T-helper 1 cell (primary cell): ENCODE measurements at places on chromosomes 12 and 14.

DNA sequence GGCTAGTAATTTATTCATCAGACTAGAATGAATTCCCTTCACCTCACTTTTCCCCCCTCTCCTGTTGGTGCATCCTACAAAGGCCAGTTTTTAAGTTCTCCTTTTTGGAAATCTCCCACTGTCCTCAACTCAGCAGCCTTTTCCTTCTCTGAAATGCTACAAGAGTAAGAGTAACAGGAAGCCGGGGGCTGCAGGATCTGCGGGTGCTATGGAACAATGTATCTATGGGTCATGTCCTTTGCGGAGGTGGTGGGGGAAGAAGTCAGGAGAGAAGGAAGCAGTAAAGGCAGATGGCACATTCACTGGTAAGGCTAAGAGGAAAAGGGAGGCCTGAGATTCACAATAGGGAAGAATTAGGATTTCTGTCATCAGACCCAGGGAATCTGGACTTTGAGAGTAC lies 22.2 kb upstream of the TESC start:
- no peak for DNase-seq

GRCh38 chr12:3988519-3989217 lies 115.5 kb upstream of the PARP11 start:
- DNase-seq: no peak

DNA sequence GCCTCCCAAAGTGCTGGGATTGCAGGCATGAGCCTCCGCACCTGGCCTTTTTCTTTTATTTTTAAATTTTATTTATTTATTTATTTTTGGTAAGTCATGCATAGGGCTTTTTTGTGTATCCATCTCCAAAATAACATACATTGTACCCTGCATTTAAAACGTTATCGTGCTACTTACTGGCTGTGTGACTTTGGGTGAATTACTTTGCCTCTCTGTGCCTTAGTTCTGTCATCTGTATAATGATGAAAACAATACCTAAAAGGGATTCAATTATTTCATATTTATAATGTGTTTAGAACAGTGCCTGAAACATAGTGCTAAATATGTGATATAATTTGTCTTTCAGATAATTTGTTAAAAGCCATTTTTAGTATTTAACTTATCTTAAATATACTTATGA lies 19.6 kb downstream of the ZCRB1 start:
- no peak for DNase-seq

- DNase-seq: no peak
Observed at GRCh38 chr12:75781532-75782046, 250.0 kb downstream of the PHLDA1 start.

GRCh38 chr12:95522692-95523091 lies 28.6 kb downstream of the USP44 start:
- no peak for DNase-seq

DNA sequence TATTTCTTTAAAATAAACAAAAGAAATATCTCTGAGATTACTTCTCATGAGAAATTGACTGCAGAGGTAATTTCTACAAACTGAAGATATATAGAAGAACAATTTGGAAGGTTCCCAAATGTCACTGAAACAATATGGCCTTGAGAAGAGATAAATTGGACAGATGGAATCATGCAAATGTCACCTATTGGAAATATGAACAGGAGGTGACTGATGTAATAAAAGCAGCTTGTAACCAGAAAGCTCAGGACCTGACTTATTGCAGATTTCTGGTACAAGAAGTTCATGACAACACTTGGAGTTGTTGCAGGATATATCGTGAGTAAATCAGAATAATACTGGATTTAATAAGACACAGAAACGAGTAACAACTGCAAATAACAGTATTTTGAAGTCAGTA lies 93.3 kb upstream of the TRHDE start:
- no peak for DNase-seq

- DNase-seq: no peak
Observed at GRCh38 chr14:76918782-76919394, 92.7 kb downstream of the LRRC74A start.

DNA sequence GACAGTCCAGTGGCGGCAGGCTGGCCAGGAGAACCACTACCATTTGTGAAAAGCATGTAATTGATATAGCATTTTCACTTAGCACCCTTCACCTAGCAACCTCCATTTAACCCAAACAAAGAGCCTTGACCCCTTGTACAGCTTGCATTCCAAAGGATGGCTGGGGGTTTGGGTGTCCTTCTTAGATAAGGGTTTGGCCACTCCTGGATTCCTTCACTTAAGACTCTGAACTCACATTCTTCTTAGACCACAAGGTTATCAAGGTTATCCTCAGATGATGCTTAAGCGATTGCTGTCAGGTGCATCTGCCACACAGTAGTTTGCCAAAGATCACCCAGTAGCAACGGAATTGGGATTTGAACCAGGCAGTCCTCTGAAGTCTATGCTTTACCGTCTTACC lies 102.8 kb downstream of the ZNF664 start:
- DNase-seq: no peak

DNA sequence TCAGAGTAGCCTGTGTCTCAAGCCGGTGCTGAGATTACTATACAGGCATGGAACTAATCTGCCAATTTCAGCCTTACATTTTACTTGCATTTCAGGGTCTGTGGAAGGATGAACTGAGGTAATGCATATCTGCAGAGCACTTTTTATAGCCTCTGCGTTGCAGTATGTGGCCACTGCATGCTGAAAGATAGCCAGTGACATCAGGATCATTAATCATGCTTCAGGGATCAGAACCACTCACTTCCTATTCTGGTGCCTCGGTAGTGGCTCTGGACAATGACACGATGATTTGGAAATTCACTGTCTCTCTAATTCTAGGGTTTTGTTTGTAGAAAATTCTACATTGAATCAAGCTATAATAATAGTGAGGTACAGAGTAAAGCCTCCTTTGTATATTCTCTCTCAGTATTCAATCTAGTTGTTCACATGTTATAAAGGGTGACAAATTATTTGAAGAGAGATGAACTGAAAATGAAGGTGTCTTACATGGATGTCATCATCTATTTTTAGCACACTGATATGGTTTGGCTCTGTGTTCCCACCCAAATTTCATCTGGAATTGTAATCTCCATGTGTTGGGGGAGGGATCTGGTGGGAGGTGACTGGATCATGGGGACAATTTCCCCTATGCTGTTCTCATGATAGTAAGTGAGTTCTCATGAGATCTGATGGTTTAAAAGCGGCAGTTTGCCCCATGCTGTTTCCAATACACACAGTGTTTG lies 554.3 kb upstream of the MIS18BP1 start:
- no peak for DNase-seq

GRCh38 chr14:24734917-24735500 lies 101.0 kb upstream of the GZMB start:
- no peak for DNase-seq

DNA sequence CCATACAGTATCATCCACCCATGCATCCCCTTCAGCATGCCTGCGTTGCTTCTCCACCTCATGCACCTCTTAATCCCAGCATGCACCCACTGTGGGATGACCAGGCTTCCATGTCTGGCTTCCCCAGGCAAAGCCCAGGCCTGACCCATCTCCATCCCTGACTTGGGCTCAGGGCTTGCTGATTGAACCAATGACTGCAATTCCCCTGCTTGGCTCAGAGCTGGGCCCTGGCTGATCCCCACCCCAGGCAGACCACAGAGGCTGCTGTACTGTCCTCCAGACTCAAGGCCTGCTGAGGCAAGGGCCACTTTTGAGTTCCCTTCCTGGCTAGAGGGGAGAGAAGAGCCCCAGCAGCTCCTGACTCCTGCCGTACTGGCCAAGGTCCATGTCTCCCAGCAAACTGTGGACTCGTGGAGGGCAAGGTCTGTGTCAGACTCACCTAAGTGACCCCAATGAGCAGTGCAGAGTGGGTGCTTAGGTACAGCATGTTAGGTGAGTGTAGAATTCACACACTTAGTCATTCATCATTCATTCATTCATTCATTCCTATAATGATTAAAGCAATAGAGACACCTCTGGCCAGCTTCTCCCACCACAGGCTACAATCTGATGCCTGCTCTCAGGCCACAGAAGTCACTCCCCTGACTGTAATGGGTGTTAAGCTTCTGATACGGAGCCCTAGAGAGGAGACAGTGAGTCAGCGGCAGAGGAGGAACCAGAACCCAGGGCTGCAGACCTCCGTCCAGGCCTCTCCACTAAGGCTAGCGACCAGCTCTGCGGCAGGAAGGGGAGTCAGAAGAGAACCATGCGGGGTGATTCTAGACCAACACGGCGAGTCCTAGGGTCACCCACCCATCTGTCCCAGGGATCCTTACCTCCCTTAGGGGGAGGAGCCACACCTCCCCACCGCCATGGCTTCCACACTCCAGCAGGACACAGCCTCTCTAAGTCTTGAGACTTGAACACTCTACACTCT lies 2.9 kb downstream of the BEGAIN start:
- DNase-seq: no peak

GRCh38 chr14:101008196-101008595 lies 104.7 kb upstream of the RTL1 start:
- no peak for DNase-seq

- DNase-seq: no peak
Observed at GRCh38 chr12:53561590-53561953, 54.3 kb upstream of the NPFF start.

- no peak for DNase-seq
Observed at GRCh38 chr12:86950043-86950442, 693.9 kb upstream of the MGAT4C start.
